ENCODE measurements at places on chromosomes 3 and 15.

DNA sequence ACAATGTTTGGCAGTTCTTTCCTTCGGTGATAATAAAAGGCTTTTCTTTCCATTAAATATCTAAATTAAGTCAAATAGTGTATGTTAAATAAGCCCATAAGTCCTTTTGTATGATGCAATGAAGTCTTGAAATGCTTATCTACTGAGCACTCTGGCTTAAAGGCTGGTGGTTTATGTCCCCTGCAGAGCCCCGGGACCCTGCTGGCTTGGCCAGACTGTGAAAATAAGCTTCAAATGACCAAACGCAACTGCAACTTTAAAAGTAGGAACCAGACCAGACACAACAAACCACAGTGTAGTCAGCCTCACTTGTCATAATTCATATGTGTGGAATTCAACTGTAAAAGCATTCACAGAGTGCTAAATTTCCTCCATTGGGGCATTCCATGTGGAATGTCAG, 72.5 kb downstream of the FOXP1 start:
- DNase-seq = no peak

- no peak for DNase-seq
These were observed 29.7 kb downstream of the TCF12 start for GRCh38 chr15:56948000-56948763.

GRCh38 chr15:26838742-26839460, 28.0 kb upstream of the GABRA5 start:
- DNase-seq = no peak

DNA sequence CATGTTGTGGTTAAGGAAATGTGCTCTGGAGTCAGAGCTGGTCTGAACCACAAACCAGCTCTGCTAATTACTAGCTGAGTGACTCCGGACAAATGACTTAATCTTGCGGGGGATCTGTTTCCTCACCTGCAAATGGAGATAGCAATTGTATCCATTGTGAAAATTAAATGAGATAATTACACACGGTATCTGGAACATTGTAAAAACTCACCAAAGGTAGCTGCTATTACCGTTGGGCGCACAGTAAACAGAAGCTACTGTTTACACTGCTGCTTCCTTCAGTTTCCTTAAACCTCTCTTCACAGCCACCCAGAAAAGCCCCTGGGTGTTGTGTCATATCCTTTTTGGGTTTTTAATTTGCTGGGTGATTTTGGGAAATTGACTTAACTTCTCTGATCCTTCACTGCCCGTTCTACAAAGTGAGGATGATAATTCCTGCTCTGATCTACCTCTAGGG, 107.8 kb downstream of the MEGF11 start:
- no peak for DNase-seq

- no peak for DNase-seq
These were observed 64.2 kb upstream of the FNDC3B start for GRCh38 chr3:171974986-171975837.

GRCh38 chr15:26438316-26438715, 334.6 kb downstream of the GABRB3 start:
- DNase-seq = no peak

DNA sequence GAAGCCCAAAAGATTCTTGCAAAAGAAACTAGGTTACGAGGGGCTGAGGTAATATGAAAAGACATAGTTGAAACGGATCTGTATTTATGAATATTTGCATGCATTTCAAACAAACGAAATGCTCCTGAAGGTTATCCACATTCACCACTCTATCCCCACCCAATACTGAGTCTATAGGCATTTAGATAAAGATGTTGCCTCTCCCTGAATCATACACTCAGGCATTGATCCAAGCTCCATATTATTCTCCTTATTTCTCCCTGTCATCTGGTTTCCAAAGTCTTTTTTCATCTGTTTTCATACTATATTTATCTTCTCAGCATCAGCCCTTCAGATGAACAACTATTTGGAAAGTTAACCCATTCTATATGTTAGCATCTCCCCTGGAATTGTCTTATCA, 492.5 kb upstream of the TGFBR2 start:
- no peak for DNase-seq

Measured in activated naive CD4-positive, alpha-beta T cell (primary cell).